ENCODE measurements at places on chromosomes 12 and 14. TPM values are rescaled to one million over a fixed set of nuclear protein-coding genes. Genes with fewer than 3 reads are reported as not detected.

Gene AVPR1A
- total RNA-seq: 9.3 TPM

Gene MAP3K9
- total RNA-seq: 2.1 TPM

Gene MMP14
- total RNA-seq: 140 TPM

Gene TNFAIP2
- total RNA-seq: 104 TPM

Gene KRT77
- not detected for total RNA-seq

Gene AKAP5
- 2.0 TPM for total RNA-seq

Gene TAS2R31
- 2.3 TPM for total RNA-seq

Gene SLC5A8
- not detected for total RNA-seq

DNA sequence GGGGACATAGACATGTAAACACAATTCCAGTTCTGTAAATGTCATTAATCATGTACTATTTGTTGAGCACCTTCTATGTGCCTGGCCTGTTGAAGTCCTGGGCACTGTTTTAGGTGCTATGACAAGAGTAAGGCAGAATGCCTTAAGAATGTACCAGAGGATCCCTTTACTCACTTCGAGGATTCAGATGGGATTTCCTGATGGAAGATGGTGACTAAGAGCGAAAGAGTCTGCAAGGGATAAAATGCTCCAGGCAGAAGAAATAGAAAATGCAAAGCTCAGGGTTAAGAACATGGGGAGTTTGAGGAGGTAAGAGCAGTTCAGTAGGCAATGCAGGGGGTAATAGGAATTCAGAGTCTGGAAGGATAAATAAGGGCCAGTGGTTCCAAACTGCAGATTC is 671.3 kb upstream of the TBX3 start:
- no peak for DNase-seq

GRCh38 chr14:81805785-81806184 is 272.1 kb upstream of the SEL1L start:
- DNase-seq: no peak

DNA sequence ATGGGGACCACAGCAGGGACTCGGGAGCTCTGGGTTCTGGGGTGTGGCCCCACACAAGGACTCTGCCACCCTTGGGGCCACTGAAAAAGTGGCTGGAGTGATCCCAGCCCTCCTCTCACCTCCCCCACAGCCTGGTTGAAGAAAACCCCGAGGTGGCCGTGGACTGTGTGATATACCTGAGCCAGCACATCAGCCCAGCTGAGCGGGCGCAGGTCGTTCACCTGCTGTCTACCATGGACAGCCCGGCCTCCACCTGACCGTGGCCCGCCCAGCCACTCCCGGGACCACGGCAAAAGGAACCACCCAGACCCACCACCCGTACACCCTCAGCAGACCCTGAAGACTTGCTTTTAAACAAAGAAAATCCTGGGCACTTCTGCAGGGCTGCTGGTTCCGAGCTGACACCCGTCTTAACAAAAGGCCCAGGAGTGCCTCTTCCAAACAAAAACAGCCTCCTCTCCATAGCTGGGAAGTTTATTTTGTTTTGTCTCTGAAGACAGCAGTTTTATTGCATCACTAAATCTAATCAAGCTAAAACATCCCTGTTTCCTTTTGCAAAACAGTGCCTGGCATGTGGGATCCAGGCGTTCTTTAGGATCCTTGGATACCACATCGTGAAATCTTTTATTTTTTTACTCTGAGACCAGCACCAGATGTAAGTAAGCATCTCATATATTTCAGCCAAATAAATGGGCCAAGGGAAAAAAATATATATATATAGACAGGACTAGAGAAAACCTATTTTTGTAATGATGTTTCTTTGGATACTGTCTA is 42.8 kb downstream of the FOXN4 start:
- no peak for DNase-seq

DNA sequence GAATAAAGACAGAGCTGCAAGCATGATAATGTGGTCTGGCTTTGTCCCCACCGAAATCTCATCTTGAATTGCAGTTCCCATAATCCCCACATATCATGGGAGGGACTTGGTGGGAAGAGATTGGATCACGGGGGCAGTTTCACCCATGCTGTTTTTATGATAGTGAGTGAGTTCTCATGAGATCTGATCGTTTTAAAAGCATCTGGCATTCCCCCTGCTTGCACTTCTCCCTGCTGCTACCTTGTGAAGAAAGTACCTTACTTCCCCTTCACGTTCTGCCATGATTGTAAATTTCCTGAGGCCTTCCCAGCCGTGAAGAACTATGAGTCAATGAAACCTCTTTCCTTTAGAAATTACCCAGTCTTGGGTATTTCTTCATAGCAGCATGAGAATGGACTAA is 158.7 kb downstream of the SLC35F4 start:
- DNase-seq: no peak

- DNase-seq: no peak
Measured at GRCh38 chr14:20754308-20754707, 8.6 kb downstream of the EDDM3A start.

DNA sequence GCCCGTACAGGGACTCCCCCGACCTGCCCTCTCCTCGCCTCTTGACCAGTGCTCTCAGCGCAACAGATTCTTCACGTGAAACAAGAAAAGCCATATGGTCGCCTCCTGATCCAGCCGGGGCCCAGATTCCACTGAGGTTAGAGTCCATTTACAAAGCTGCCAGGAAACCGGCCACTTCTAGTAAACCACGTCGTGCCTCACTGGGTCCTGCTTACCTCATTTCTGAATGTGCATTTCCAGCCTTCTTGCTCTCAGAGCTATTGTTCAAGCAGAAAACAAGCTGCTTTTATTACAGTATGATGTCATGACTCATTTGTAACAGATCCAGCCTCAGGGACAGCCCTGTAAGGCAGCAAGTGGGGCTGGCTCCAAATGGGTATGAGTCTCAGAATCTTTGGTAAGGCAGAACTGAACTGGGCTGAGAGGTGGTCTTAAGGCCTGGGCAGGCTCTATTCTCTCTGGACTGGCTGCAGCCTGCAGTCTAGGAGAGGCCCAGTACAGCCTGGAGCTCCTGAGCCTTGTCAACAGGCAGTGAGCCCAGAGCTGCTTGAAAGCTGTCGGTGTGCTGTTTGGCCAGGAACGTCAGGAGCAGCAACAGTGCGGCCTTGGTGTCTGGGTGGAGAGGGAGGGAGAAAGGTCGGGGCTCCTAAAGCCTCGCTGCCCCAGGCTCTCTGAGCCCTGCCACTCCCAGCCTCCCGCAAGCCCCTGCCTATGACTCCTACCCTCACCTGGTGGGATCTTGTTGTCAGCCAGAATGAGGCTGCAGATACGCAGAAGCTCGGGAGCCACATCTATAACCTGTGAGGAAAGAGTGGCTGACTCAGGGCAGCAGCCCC is 8.3 kb downstream of the REC8 start:
- no peak for DNase-seq

DNA sequence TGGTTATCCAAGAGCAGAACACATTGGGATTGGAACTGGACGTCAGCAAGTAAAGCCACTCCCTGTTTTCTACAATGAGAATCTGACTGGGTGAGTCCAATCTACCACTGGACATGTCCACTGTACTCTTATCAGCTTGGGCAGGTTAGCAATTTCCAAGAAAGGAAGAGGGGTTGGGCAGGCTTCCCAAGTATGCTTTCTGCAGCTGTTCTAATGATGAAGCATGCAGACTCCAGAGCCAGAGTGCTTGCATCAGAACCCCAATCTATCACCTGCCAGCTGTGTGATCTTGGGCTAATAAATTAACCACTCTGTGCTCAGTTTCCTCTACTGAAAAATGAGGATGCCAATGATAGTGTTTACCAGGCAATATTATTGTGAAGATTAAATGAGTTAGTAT is 92.0 kb downstream of the EMP1 start:
- no peak for DNase-seq

DNA sequence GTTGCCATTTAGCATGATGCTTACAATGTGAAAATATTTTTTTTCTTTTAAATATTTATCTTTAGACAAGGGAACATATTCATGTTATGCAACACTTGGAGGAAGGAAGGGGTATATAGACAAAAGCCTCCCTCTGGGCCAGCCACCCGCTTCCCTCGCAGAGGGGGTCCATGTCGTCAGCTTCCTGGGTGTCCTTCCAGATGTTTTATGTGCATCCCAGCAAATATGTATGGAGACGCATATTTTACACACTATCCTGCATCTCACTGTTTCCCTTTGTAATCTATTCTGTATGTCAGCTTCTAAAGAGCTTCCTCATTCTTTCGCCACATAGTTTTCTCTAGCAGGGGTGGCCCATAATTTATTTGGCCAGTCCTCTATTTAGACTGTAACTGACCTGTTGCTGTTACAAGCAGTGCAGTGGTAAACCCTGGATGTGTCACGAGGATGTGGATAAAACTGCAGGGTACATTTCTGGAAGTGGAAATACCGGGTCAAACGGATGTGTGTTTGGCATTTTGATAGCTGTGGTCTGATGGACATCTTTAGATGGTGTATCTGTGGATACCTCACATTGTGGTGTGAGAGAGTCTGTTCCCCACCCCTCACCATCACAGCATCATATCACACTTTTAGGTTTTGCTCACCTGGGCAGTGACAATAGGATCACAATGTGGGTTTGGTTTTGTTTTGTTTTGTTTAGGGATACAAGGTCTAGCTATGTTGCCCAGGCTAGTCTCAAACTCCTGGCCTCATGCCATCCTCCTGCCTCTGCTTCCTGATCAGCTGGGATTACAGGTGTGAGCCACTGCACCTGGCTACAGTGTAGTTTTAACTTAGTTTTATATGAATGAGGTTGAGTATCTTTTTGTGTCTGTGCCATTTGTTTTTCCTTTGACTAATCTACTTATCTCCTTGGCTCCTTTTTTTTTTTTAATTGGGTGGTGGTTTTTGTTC is 31.6 kb downstream of the FAM222A start:
- DNase-seq: no peak

DNA sequence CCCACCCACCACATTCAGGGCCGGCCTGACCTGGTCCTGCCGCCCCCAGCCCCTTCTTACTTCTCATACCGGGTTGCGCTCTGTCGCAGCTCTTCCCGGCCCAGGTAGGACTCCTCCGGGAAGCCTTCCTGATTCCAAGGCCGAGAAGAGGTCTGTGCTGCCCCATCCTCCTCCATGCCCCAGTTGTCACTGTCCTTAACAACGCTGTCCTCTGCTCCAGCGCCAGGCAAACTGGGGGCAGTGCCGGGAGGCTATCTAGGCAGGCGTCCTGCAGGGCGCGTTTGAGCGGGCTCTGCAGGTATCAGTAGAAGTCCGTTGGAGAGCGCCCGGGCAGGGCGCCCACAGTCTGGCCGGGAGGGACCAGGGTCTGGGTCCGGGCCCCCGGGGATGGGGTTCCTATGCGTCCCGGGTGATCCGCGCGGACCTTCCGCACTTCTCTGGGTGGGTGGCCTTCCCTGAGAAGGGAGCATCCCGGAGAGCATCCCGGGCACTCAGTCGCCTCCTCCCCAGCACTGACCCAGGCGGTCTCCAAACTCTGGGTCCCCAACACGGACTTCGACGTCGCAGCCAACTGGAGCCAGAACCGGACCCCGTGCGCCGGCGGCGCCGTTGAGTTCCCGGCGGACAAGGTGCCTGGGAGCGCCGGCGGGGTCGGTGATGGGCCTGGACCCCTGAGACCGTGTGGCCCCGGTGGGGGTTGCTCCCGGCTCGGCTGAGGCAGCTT is 900 bp downstream of the AMN start:
- DNase-seq: no peak

DNA sequence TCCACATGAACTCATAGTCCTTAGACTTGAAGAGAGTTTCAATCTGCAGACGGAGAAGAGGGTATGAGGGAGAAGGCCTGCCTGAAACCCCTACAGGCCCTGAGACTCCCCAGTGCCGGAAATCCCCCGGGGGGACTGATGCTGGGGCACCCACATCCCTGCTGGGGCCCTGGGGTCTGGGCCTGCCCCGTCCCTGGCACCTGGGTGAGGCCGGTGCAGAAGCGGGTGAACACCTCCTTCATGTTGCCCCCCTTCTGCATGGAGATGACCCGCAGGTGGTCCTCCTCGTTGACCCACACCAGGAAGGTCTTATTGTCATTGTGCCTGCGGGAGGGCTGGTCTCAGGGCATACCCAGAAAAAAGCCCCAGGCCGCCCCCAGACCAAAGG is 2.4 kb downstream of the CKB start:
- no peak for DNase-seq

DNA sequence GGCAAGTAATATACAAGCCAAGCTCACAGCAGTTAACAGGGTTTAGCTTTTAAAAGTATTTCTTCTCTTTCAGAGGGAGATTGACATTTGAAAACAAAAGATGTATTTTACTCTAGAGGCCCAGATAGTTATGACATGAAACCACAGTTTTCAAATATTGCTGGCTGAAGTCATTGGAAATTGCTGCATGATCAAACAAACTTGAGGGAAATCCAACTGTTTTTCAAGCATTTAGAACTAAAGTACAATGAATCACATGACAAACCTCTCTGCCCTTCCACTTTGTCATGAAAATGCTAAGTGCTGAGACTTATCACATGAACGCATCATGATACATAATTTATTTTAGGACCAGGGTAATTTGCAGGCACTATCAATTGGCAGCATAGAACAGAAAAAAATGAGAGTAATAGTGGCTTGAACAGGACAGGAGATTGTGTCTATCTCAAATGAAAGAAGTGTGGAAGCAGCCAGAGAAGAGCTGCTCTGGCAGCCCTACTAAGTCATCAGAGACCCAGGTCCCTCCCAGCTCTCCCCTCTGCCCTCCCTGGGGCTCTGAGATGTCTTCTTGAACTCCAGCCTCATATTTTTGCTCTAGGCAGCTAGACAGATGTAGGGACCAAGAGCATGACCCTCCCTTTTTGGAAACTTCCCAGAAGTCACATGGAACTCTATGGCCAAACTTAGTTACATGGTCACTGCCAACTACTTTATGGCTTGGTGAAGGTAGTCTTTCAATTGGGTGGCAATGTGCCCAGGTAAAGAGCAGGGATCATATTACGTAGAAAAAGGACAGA is 90.1 kb upstream of the PELI2 start:
- DNase-seq: no peak

DNA sequence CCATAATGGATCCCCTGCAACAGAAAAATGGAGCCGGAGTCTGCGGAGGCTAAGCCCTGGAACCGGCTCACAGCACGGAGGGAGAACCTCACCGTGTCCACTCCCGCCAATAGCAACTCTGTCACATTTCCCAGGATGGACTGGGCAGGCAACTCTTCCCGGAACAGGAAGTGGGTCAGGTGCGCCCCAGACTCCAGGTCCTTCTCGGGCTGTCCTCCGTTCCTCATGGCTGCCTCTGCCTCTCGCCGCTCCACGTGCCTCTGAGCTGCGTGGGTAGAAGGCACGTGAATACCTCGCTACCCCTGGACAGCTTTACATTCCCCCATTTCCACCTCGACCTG is 2.2 kb downstream of the CYP27B1 start:
- DNase-seq: no peak

Data from esophagus muscularis mucosa (tissue), 4 donors.